HCEC 1CT (cell line): ENCODE measurements at places on chromosomes 5 and 9.

DNA sequence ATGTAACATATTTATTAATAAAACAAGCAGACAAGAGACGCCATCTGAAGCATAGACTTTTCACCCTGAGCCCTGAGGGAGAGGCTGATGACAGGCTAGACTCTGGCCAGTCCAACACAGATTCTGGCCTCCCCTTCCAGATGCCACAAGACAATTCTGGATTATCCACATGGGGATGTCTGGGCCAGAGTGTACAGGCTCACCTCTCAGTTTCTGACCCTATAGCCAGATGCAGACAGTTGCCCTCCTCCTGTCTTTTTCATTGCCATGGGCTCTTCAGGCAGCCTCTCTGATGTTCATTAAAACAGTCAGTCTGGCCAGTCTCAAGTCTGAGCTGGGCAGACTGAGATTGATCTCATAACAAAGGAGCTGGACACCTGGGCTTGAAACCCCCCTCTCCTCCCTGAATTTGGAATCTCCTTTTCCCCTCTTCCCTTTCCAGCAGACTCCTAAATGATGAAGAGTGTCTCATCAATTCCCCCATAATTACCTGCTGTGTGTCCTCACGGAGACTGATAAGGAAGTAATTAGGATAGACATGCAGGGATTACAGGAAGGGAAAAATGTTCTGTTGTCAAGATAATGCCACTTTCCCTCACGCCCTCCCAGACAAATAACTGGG, 89.6 kb downstream of the ASTN2 start:
- no peak for DNase-seq

GRCh38 chr5:133202066-133202665, 150.4 kb downstream of the HSPA4 start:
- no peak for DNase-seq

DNA sequence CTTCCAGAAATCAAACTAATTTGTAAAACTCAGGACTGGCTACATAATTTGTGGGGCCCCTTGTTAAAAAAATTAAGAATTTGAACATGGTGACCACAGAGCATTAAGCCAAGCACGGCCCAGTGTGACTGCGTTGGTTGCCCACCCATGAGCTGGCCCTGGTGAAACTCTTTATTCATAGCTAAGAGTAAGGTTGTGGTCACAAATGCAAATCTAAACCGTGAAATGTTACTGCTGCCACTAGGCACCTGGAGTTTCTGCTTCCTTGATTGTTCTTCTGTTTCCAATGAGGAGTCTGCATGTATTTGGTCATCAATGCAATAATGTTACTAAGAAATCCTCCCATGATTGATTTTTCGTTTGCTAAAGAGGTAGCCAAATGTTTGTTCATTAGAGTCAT, 4.2 kb downstream of the GCNT1 start:
- no peak for DNase-seq

DNA sequence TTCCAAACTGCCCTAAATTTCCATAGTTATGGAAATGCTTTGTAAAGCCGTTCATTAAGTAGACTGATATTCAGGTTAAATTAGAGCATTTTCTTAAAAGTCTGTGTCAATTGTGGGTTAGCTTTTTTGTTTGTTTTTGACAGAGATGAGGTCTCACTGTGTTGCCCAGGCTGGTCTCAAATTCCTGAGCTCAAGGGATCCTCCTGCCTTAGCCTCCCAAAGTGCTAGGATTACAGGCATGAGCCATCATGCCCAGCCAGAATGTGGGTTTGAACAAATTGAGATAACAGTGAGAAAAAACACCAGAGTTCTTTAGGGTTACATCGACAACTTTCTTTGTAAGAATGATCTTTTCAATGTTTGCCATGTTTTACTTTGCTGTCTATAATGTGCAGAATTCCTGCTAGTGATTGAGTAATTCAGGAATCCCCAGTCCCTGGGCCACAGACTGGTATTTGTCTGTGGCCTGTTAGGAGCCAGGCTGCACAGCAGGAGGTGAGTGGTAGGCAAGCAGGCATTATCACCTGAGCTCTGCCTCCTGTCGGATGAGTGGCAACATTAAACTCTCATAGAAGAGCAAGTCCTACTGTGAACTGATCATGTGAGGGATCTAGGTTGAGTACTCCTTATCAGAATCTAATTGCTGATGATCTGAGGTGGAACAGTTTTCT, 80.5 kb downstream of the RAI14 start:
- DNase-seq = no peak

DNA sequence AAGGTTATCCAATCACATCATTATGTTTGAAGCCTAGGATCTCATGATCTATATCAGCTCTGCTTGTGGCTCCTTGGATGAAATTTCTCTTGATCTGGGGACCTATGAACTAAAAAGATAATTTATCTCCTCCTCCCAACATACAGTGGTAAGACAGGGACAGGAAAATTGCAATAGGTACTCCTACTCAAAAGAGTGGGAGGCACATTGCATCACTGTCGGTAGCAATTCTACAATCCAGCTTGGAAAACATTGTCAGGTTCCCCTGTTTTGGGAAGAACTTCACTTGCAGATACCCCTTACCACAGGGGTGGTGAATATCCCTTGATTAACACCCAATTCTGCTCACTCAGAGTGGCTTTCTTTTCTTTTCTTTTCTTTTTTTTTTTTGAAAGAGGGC, 107.7 kb downstream of the HSPA4 start:
- no peak for DNase-seq

- no peak for DNase-seq
Observed at GRCh38 chr5:60821488-60822284, 22.4 kb downstream of the ELOVL7 start.

DNA sequence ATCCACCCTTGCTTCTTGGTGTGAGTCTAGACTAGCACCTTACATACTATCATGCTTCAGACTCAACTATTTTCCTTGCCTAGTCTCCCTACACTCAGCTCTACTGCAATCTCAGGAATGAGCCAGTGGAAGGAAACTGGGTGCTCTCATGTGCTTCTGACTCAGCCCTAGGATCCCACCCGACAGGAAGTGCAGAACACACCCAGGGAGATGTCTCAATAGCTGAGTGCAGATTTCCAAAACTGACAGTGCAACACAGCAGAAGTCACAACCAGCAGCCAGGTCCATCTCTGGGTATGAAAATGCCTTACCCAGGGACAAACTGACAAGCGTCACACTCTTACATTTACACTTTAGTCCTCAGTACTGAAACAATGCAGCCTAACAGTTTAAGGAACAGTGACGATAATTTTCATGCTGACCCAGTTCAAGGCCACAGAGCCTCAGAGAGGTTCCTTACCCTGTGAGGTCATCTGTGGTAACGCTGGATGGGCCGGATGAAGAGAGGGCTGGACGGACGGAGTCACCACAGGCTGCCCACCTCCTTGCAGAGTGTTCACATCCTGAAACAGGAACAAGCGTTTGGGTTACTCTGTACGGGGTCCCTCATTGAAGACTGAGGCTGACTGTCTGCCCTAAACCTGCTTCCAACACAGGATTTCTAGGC, 33.0 kb downstream of the FKBP15 start:
- DNase-seq = peak; percentile 97

- DNase-seq = no peak
Observed at GRCh38 chr5:626850-627249, 14.7 kb downstream of the CEP72 start.

GRCh38 chr5:62132276-62132675, 173.7 kb upstream of the KIF2A start:
- no peak for DNase-seq

DNA sequence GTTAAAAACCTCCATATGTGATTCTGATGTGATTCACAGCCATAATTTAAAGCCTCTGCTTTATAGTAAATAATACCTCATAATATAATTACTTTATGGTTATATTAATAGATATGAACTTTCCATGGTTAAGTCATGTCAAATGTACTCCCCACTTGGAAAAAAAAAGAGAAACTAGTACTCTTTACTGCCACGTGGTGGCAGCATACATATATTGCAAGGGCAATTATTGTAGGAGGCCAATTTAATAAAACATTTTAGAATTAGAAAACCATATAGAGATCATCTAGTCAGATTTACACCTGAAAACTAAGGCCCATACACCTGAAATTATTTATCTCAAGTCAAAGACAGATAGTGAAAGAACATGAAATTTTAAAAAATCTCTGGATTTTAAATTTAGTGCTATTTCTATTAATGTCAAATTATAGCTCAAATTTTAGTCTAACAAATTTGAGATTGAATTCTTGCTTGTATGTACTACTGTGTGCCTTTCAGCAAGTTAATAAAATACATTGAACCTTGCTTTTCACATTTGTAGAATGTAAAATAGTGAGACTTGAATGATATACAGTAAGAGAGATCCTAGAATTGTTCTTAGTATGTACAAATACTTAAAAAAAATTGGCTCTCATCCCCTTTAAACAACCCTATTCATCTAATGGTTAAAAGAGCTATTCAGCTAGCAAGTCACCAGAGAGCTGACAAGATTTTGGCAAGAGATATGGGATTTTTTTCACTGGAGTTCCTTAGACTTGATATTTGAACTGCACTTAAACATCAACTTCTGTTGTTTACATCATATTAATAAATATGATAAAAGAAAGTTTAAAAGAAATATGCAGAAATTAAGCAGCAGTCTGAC, 603.8 kb downstream of the TLE4 start:
- DNase-seq = peak; percentile 52

DNA sequence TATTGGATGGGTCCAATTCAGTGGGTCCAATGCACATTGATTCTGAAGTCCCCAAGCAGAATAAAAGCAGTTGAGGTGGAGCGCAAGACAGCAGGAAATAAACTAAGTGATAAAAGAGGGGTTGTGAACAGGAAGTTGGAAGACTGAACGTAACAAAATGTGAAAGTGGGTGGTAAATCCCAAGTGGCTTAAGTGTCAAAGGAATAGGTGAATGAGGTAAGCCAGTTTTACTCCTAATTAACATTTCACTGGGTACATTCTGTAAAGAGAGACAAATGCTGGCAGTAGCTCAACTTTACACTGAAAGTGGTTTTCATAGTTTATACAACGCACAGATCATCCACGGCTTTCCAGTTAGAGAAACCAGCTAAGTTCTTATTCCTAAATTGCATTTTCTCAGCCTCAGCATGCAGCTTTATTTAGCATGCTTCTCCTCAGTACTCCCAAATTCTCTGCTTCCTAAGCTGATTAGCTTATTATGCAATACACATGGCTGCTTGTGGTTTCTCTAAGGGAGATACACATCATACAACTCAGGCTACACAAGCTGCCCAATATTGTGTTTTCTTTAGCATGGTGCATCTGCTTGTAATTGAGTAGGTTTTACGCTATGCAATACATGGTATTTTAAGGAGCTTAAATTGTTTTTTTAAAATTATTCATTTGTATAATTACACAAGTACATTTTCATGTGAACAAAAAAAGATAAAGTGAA, 34.2 kb upstream of the HSD17B4 start:
- DNase-seq = peak; percentile 39

DNA sequence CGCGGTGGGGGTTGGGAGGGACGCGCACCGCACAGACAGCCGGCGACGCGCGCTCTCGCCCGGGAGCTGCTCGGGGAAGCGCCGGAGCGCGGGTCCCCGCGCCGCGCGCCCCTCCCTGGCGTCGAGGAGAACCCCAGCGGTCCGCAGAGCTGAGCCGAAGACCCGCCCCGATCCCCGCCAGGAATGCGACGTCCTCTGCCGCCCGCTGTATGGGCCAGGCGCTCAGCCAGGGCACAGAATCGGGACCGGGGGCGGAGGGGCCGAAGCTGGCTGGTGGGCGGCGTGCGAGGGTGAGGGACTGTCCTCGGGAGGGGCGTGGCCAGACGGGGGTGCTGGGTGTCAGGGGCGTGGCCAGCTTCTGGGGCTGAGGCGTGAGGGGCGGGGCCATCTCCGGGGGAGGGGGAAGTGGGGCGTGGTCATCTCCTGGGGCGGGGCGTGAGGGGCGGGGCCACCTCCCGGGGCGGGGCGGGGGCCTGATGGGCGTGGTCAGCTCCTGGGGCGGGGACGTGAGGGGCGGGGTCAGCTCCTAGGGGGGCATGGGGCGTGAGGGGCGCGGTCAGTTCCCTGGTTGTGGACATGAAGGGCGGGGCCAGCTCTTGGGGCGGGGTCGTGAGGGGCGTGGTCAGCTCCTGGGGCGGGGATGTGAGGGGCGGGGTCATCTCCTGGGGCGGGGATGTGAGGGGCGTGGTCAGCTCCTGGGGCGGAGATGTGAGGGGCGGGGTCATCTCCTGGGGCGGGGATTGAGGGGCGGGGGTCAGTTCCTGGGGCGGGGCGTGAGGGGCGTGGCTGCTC, 965 bp downstream of the PTGDS start:
- DNase-seq = no peak

DNA sequence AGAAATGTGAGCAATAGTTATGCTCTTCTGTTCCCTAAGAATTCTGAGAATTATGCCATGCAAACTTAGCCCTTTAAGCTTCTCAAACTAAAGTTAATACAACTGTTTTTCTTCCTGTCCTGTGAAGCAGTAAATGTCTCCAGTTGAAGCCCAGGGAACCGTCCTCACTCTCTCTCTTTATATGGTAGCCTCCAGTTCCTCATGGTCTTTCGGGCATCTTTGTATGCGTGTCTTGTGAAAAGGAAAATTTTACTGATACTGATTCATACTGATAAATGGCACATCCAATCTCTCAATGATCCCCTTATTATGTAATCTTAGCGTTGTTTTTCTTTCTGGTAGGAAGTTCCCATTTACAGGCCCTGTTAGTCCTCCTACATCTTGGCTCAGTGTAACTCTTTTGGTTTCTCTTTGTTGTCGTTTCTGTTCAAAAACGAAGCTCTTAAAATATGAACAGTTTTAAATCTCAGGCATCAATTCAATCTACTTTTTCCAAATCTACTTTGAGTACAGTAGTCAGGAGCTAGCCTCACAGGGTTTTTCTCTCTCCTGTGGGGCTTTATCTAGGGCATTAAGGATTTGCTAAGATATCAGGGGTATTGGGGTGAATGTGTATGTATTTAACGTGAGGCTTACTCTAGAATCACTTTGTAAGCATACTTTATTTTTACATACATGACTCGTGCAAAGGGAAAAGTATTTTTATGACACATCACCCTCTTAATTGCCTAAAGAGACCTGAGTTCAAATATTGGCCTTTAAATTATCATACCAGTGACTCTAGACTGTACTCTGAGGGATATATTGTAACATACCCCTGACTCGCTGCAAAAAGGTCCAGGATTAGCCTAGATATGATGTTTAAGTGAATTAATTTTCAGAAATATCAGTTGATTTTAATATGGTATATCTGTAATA, 258.0 kb downstream of the NR3C1 start:
- DNase-seq = peak; percentile 14

DNA sequence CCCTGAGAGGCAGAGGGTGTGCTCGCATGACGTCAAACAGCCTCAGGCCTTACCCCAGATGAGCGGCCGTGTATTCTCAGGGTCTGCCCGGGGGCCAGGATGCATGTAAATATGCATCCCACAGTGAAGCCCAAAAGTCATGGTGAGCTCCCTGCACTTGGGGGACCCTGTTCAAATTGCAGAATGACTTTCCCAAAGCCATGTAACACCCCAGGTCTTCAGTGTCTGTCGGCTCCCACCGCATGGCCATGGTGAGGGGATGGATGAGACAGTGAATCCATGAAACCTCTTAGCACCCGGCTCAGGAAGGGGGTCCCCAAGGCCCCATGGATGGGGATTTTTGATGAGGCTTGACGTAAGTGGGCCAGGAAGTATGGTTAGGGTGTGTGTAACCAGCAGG, 9.3 kb upstream of the COL5A1 start:
- no peak for DNase-seq
